NCI-H2227 treated with DMSO at 0.1 percent for 48 hours (cell line): ENCODE measurements at places on chromosomes 3 and 15.

DNA sequence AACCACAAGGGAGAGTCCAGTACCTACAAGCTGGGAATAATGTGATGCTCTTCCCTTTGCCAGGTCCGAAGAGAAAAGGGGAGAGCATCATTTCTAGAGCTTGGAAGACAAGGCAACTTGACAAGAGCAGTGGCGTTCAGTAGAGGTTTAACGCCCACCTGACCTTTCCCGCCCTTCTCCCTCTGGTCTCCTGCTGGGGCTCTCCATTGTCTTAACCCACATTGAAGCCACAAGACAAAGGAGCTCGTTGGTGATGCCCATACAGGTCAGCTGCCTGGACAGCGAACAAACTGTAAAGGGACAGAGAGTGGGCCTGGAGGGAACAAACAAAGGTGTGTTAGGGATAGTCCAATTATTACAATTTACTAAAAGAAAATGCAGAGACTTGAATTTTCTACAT, 13.1 kb upstream of the DUT start:
- no peak for DNase-seq

DNA sequence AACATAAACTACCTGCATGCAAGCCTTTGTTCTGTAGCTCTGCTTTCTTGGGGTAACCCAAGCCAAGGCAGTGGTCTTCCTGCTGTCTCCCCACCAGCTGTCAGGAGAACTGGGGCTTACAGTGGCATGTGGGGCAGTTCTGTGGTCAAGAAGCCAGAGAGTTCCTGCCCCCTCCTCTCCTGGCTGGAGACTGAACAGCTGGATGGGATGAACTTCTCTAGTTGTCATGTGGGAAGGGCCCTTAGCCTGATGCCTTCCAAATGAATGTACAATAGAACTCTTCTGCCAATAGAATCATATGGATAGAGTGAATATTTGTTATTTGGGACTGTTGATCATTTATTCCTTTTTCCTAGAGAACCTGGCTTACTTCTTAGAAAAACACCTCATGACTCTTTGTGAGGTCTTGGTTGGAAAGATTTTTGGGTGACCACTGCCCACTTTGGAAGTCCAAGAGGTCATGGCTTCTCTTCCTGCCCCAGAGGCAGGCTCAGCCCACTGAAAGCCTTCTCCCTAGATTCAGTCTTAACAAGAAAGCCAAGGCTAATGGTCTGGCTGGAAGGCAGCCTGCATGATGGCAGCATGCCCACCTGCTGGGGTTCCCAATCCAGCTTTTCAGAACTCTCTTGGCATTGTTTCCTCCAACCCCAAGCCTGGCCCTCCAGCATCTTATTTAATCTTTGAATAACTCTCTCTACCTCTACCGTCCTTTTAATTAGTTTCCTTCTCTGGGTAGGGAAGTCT, 462.9 kb upstream of the PROK2 start:
- no peak for DNase-seq

- DNase-seq, result no peak
Measured at GRCh38 chr3:158700559-158700958, 28.1 kb upstream of the LXN start.

DNA sequence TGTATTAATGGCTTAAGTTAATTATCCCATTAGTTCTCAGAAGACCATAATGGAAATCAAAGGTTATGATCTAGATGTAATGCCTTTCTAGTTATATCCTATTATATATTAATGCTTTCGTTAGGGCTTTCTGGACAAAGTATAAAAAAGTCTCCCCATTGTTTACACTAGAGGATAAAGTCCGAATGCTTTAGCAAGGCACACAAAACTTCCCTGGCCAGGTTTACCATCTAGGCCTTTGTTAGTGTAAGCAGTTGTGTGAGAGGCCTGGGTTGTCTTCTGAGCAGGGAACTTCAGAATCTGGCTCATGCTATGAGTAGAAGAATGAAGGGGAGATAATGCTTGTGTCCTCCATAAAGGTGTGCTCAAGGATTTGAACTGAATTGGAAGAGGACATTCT, 106.3 kb upstream of the MEIS2 start:
- DNase-seq, result no peak

GRCh38 chr3:32138545-32139104, 32.2 kb downstream of the GPD1L start:
- no peak for DNase-seq

DNA sequence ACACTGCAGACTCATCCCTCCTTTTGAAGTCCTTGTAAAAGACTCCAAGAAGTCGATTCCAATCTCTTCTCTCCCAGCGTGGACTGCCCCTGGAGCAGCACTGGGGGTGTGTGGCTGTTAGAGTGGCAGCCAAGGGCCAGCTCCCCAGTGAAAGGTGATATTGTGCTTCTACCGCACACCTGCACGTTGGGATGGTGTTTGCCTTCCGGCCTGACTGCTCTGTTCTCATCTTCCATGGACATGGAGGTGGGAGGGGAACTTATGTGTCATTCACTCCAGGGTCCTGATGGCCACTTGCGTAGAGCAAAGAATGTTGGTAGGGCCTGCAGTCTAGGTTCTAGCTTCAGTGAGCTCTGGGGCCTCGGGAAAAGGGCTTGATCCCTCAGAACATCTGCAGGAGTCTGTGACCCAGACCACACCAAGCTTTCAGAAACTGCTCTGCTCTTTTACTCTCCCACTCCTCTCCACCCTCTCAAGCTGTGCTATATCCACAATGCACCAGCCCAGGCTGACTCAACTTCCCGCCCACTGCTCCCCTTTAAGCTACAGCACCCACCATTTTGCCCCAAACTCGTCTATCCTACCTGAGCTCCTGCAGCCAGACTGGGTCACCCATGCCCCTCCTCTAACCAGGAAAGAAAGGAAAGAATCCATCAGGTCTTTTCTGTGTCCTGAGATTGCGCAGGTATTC, 31.3 kb downstream of the LIPC start:
- no peak for DNase-seq

GRCh38 chr3:46899151-46900006, 21.9 kb downstream of the PTH1R start:
- no peak for DNase-seq

DNA sequence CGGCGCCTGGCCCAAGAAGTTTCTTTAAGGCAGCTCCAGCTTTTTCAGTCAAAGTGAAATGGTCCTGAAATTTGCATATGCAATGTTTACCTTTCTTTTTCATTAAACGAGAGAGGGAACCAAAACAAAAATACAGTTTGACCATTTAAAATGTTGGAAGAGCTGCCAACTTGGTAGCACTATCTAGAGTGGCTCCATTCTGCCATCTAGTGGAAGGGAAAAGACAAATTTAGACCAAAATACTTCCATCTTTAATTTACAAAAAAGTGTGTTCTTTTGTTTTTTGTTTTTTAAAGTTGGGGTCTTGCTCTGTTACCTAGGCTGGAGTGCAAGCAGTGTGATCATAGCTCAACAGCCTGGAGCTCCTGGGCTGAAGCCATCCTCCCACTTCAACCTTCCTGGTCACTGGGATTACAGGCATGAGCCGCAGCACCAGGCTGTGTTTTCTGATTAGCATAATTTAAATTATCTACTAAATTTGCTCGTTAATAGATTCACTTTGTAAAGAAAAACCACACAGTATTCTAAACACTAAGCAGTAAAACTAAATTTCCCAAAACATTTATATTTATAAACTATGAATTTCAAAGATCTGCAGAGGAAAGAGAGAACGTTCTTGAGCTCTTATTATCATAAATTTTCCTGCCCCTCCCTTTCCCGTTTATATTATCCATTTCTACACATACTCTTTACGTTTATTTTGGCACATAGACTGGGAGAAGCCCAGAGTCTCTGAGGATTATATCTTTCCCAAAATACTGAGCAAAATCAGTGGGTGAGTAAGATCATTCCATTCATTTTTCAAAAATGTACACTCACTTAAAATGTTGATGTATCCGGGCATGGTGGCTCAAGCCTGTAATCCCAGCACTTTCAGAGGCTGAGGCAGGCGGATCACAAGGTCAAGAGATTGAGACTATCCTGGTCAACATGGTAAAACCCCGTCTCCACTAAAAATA, 15.4 kb upstream of the RFC4 start:
- DNase-seq, result no peak

DNA sequence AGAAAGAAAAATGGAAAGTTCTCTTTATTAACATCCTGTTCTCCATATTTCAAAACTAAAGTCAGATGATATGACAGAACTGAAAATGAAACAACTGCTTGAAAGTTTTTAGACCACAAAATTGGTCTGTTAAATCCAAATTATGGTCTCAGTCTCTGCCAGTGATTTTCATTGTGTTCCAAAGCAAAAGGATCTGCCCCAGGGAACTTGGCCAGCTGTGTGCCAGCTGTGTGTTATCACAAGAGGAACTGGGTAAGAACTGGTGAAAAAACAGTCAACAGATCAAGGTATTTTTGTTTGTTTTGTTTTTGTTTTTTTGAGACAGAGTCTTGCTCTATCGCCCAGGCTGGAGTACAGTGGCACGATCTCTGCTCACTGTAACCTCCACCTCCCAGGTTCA, 323.3 kb downstream of the CTNNB1 start:
- DNase-seq, result no peak

GRCh38 chr3:126311338-126311978, 45.8 kb downstream of the KLF15 start:
- no peak for DNase-seq

GRCh38 chr3:99783011-99783573, 34.6 kb upstream of the CMSS1 start:
- no peak for DNase-seq

DNA sequence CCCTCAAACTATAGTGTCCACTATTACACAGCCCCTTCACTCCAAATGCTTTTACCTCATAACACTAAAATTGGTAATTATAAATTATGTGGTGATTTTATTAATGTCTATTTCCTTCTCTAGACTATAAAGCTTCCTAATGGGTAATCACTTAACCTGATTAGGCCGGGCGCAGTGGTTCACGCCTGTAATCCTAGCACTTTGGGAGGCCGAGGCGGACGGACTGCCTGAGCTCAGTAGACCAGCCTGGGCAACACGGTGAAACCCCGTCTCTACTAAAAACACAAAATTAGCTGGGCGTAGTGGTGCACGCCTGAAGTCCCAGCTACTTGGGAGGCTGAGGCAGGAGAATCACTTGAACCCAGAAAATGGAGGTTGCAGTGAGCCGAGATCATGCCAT, 71.3 kb upstream of the PYGO1 start:
- no peak for DNase-seq

GRCh38 chr15:96180087-96180748, 150.3 kb upstream of the NR2F2 start:
- no peak for DNase-seq

DNA sequence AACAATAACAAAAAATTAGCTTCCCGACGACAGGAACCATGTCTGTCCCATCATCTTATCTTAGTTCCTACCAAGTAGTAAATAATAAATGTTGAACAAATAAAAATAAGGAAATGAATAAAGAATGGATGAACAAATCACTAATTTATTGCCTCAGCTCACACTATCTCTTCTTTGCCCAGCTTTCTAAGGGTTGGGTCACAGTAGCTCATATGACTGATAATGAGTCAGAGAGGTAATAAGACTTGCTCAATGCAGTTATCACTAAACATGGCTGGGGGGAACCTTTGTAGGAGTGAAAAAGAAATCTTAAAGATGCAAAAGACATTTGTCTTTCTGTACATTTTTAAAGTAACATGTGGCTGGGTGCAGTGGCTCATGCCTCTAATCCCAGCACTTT, 182.2 kb downstream of the WDR76 start:
- DNase-seq, result no peak

- DNase-seq, result no peak
Measured at GRCh38 chr3:69292959-69293574, 92.8 kb downstream of the FRMD4B start.

GRCh38 chr15:98884894-98885293, 122.7 kb downstream of the PGPEP1L start:
- no peak for DNase-seq

DNA sequence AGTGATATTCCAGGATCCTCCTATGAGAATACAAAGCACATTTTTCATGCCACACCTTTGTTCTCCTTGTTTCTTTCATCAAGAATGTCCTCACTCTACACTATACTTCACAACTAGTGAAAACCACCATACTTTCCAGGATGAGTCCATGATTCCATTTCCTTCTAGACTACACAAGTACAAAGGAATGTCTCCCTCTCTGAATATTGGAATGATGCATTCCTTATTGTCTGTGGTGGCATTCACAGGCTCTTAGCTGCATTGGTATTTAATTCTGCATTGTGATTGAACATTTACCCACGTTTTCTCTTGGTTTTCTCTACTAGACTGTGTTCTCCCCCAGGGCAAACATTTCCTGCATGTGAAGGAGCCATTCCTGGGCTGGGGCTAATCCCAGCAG, 217.5 kb downstream of the RAP2B start:
- DNase-seq, result no peak

DNA sequence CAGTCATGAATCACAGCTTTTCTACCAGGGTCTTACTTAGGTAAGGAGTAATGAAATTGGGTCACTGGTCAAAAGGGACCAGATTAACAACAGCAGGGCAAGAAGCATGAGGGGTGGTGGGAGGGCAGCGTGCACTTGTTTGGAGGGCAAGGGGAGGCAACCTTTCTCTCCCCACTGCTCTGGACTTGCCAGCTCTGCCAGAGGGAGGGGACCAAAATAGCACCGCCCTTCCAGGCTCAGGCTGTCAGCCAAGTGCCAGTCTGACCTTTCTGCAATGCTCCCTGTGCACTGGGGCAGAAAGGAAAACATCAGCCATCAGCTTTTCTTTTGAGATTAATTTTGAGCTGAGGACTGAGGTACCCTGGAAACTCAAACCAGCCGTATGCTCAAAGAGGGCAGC, 4.5 kb upstream of the ULK3 start:
- DNase-seq, result no peak

- no peak for DNase-seq
Measured at GRCh38 chr3:105661461-105661860, 207.4 kb downstream of the CBLB start.

DNA sequence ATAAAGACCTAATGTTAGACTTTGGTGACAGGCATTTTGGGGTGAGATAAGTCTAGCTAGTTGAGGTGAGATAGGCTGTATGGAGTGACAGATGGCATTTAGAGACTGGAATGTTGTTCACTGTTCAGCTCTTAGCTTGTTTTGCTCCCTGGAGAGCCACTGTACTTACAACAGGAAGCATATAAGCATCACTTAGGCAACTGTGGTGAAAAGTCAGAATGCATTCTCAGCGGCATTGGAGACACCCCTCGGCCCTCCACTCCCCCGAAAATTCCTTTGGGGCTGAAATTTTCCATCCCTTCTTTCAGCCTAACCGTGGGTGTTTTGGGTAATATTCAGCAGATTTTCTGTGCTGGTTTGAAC, 73.4 kb downstream of the SLCO3A1 start:
- peak; percentile 9 for DNase-seq

- no peak for DNase-seq
Measured at GRCh38 chr3:53843195-53844177, 2.7 kb downstream of the CHDH start.
